ENCODE measurements at places on chromosomes 1 and 21.
A peak's percentile ranks its signal among the peaks of the same experiment; 100 is the strongest.

DNA sequence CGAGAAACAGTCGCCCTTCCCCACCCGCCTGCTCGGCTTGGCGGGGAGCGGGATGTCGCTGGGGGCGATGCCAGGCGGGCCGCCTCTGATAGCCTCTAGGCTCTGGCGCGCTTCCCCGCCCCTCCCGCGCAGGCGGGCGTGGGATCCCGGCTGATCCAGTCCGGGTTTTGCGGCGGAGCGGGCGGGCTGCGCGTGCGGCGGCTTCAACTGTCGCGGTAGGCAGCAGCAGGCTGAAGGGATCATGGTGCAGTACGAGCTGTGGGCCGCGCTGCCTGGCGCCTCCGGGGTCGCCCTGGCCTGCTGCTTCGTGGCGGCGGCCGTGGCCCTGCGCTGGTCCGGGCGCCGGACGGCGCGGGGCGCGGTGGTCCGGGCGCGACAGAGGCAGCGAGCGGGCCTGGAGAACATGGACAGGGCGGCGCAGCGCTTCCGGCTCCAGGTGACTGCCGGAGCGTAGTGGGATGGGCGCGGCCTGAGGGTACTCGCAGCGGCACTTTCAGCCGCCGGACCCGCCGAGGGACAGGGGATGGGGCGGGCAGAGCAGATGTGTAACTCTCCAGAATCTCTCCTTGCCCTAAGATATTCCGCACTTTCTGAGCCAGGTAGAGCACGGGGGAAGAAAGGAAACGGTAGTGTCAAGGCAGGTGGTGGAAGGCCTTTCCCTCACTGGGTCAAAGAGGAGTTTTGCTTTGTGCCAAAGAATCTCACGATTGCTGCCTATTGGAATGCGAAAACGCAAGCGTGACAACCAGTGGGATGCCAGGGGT lies at the start of gene FAAH:
Gene FAAH, plus strand, starts transcription at position 210 of the 764 bp plus-strand sequence. Its CDS starts 32 bp downstream, at position 242.
- DNase-seq = no peak

- DNase-seq = no peak
Measured at GRCh38 chr1:42170779-42171621, 6.5 kb upstream of the GUCA2A start.

DNA sequence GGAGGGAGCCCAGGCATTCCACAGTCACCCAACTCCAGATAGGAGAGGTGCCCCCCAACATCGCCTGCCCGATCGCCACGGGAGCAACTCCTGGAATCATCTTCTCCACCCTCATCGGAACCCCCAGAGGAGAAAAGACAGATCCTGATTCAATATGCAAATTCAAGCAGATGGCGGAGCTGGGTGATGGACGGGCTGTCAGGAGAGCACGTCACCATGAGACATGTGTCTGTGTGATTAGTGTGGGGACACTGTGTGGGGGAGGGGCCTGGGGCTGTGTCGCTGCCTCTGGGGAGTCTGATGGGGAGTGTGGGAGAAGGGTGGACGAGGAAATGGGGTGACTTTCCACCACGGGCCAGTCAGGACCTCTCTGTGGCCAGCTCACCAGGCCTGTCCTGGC lies 90.2 kb upstream of the CSF3R start:
- DNase-seq = no peak

DNA sequence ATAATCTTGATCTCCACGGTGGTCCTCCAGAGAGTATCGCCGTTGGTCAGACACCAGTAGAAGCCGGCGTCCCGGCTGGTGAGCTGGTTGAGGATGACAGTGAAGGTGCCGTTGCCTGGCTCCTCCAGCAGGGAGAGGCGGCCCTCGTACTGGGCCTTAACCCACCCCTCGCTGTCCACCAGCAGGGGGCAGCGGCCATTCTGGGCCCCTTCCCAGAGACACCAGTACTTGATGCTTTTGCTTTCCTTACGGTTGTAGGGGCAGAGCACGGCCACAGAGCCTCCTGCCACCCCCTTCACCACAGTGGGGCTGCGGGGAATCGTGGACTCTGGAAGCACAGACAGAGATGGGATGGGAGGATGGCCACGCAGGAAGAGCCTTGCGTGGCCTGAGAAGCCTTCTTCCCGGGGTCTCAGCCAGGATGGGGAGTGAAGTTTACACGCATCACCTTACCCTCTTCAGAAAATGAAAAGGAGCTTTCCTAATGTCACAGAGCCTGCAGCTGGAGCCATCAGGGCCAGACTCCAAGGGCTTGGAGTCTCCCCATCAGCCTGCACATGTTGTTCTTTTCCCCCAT lies 10.7 kb downstream of the PIGR start:
- DNase-seq = peak; percentile 28

DNA sequence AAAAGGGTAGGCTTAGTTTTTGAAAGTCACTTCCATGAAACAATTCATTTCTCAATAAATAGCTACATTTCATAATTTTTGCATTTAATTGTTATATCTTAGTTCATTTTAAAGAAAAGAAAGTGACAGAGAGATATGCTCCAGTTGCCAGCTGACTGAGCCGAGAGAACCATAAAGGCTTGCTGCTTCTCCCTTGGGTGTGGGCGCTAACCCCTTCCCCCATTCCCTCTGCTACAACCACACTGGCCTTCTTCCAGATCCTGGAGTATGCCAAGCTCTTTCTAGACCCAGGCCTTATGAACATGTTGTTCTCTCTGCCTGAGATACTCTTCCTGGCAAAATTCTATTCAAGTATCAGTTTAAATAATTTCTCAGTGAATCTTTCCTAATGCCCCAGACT lies 12.3 kb downstream of the SORT1 start:
- no peak for DNase-seq

GRCh38 chr21:45454060-45454925 lies 49.3 kb downstream of the COL18A1 start:
- no peak for DNase-seq

- DNase-seq = no peak
Measured at GRCh38 chr1:59635097-59635496, 179.7 kb upstream of the HOOK1 start.

GRCh38 chr1:15960808-15961207 lies 15.1 kb downstream of the ZBTB17 start:
- no peak for DNase-seq

- no peak for DNase-seq
Measured at GRCh38 chr1:174218983-174219382, 59.7 kb downstream of the RABGAP1L start.

GRCh38 chr1:157104598-157105293 lies 5.1 kb upstream of the ETV3L start:
- no peak for DNase-seq

GRCh38 chr1:201015551-201016091 lies 7.9 kb downstream of the KIF21B start:
- no peak for DNase-seq

DNA sequence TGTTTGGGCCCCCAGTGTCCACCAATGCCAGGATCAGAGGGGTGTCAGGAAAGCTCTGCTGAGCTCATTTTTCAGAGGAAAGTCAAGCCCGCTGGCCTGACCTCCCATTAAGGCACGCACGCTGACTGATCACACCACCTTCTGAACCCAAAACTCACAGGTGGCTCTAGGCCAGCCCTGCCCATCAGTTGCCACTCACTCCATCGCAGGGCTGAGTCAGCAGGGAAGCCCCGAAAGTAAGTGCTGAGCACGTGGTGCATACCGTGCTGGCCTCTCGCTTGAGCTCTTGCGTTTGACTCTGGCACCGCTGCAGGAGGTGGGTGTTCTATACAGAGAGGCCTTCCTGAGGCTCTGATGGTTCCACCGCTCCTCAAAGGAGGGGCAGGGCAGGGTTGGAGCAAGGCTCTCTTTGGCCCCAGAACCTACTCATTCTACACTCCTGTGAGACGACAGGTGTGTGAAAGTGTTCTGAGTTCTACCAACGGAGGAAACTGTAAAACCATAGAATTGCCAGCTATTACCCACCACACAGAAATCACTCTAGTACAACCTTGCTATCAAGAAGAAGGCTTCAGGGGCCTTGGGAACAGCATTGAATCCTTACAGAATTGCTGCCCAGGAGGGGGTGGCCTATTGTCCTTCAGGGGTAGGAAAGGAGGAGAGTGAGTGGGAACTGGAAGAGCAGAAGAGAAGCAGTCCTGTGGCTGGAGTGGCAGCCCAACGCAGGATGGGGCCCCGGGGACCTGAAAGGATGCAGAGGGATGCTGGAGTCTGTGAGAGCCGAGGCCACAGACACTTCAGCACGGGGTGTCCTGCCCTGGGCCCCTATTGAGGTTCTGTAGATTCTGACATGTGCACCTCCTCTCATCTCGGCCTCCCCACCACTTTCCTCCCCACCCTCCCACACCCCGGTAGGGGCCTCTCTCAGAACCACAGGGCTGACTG lies 214.7 kb upstream of the EDN2 start:
- no peak for DNase-seq

GRCh38 chr1:174954671-174955669 lies 44.8 kb upstream of the CACYBP start:
- DNase-seq = no peak

- no peak for DNase-seq
Measured at GRCh38 chr1:116987256-116987555, 14.4 kb upstream of the CD101 start.

DNA sequence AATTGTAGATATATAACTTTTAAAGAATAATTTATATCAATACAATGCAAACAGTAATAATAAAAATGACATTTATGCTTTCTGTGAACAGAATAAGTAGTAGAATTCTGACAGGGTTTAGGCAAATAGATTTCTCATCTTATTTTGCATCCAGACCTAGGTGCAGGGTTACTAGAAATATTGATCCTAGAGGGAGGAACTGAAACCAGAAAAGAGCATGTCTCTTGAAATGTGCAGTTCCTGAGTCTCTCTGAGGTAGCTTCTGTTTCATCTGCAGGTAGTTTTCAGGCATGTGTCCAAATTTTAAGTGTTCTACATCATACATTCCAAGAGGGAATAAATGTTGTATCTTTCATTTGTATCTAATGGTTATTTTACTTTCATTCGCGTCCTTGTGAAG lies 631.9 kb upstream of the ADGRL4 start:
- no peak for DNase-seq

- DNase-seq = no peak
Measured at GRCh38 chr1:159946242-159947187, 1.1 kb upstream of the IGSF9 start.

DNA sequence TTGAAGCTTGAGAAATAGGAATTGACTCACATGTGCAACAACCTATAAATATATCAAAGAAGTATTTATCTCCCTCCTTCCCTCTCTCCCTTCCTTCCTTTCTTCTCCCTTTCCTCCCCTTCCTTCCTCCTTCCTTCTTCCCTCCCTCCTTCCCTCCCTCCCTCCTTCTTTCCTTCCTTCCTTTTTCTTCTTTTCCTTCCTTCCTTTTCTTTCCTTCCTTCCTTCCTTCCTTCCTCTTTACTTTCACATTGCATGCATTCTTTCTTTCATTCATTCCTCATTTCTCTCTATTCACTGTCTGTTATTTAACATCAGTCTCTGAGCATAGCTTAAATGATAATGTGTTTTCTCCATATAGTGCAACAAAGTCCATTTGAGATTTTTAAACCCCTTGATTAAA lies 214.2 kb downstream of the CHRM3 start:
- no peak for DNase-seq

GRCh38 chr1:173341307-173341706 lies 134.2 kb upstream of the TNFSF4 start:
- DNase-seq = no peak

- DNase-seq = no peak
Measured at GRCh38 chr1:54871275-54872035, 15.5 kb downstream of the DHCR24 start.

DNA sequence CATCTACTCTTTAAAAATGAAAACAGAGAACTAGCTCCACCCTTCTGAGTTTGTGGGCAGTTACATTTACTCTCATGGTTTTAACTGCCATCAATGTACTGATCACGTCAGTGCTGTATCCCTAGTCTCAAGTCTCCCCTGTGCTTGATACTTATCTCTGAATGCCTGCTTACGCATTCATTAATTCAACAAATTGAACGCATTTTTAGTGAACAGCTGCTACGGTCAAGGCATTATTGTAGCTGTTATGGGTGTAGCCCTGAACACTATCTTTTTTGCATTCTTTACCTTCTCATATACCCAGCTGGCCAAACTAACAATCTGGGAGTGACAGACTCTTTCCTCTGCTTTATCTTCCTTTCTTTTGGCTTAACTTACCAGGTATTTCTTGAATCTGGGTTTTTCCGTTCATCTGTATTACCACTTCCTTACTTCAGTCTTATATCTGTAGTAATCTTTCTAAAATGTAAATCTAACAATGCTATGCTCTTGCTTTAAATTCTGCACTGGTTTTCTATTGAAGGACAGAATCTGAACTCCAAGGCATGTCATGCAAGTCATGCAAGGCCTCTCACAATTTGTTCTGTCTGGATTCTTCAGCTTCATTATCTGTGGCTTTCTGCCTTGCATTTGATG lies 33.3 kb downstream of the SMG7 start:
- no peak for DNase-seq

DNA sequence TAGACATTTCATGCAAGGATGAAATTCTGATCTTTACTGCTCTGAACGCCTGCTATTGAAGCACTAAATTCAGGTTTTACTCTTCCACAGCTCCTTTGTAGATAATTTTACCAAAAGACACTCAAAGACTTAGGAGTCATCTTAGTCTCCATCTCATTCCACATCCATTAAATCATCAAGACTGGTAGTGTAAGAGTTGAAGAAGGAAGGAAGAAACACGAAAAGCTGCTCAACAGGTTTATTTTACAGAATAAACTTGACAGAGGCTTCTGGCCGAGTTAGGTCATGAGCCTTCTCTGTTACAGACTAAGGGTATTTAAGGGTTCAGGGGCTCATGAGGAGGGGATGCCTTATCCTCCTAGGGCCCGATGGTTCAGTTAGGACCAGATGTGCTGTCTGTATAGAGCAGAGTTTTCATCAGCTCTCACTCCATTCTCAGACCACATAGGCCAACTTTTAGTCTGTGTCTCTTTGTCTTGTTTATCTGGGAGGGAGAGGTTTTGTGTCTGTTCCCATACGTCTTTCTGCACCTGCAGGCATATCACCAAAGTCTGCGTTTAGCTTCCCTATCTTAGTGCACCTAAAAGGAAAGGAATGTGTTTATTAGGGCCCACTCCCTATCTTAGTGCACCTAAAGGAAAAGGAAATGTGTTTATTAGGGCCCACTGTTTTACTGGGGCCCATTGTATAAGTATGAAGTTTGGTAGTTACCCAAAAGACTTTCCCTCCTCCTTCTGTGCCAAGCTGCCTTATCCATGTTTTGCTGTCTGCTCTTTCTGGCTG lies 57.4 kb upstream of the RGS18 start:
- DNase-seq = no peak

DNA sequence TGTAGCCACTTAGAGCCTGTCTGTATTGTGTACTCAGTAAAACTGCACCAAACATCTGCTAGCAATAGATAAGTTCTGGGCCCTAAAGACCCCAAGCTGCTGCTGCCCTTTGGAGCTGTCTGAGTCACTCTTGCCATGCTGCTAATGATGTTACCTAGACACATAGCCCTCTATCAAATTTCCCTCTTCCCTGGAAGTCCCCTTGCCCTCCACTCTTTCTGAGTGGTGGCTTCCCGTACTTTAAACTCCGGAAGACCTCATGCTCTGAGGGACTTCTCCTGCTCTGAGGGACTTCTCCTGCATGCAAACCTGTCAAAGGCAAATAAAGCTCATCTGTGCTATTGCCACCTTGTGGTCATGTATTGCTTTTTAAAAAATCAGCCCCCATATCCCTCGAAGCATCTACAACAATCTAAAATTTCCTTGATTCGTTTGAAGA lies 34.0 kb downstream of the FH start:
- DNase-seq = no peak

GRCh38 chr1:33390542-33390941 lies 40.4 kb downstream of the PHC2 start:
- no peak for DNase-seq

All from iPS DF 19.7 (cell line).